ENCODE measurements at places on chromosomes 2 and 18.
A peak's percentile ranks its signal among the peaks of the same experiment; 100 is the strongest.

DNA sequence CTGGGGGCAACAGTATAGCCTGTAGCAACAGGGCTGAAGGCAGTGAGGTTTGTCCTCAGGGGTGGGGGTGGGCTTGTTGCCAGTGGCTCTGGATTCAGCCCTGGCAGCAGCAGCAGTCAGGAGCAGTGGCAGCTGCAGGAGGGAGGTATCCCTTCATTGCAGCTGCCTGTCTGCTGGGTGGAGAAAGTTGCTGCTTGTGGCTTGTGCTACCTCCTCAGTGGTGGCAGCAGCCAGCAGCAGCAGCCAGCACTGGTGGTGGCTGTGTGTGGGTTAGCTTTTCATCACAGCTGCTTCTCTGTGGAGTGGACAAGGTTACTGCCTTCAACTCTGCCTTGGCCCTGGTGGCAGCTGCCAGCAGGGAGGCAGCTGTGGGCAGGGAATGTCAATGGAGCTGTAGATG lies 94.9 kb downstream of the ARL6IP6 start:
- no peak for DNase-seq

- DNase-seq = no peak
These were observed 362.4 kb downstream of the CYRIA start for GRCh38 chr2:16303273-16303577.

GRCh38 chr2:57876313-57876712 lies 170.3 kb upstream of the VRK2 start:
- no peak for DNase-seq

DNA sequence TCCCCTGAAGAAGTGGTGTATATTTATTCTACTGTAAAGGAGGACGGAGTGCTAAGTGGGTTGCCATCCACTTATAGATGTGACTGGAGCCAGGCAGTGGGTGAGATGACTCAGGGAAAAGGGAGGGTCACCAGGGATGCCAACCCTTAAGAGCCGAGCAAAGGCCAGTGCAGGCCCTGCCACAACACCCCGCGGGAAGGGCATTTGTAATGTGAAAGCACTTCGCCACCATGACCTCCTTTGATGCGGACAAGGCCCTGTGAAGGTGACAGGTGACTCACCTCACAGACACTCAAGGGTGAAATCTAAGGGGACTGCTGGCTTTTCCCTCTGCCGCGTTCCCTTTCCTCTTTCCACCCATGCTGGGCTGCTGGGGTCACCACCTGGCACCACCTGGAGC lies 50.2 kb upstream of the MRPL33 start:
- no peak for DNase-seq

DNA sequence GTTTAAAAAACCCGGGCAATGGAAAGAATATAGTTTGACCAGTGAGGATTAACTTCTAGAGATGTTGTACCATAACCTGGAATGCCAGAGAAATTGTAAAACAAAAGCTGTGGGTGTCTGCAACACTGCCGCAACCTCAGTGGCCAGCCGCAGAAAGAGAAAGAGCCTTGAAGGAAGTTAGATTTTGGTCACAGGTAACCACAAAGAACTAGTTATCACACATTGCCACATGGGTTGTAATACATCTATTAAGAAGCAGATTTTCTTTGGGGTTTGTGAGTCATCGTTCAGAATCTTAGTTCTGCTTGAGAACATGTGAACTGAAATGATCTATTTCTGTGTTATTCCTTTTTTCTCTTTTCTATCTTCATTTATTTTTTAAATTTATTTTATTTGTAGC lies 222.9 kb upstream of the AGAP1 start:
- DNase-seq = no peak

- no peak for DNase-seq
These were observed 81.4 kb upstream of the CABLES1 start for GRCh38 chr18:23053776-23054457.

DNA sequence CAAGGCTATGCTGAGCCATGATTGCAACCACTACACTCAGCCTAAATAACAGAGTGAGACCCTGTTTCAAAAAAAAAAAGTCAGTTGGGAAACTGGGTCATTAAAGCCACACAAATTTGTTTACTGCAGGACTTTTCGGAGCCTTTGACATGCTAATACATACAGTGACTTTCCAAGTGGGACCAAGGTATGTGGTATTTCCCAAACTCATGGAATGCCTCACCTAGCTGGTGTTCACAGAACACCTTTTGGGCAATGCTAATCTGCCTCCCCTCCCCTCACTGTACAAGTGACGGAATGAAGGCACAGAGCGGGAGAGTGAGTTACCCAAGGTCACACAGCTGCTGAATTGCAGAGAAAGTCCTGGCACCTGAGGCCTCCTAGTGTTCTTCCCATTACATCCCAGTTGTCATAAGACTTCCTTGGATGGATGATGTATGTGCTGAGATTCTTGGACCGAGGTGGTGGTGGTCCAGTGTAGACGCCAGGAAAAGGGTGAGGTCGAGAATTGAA lies 30.7 kb downstream of the ATOH8 start:
- no peak for DNase-seq

DNA sequence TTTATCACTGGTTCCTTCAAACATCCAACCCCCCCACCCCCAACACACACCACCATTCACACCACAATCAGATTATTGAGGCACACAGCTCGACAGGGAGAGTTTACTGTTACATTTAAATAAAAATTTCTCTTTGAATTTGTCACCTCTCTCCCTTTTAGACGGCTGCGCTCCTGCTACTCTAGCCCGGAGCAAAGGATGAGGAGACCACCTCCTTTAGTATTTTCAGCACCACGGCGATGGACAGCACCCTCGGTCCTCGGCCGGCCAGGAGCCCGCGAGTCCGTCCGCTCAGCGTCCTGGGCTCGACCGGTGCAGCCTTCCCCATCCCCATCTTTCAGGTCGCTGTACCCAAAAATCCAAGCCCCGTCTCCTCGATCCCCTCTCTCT lies 892 bp downstream of the CELF4 start:
- DNase-seq = peak; percentile 72

GRCh38 chr2:26864226-26864625 lies 16.3 kb downstream of the DPYSL5 start:
- no peak for DNase-seq

DNA sequence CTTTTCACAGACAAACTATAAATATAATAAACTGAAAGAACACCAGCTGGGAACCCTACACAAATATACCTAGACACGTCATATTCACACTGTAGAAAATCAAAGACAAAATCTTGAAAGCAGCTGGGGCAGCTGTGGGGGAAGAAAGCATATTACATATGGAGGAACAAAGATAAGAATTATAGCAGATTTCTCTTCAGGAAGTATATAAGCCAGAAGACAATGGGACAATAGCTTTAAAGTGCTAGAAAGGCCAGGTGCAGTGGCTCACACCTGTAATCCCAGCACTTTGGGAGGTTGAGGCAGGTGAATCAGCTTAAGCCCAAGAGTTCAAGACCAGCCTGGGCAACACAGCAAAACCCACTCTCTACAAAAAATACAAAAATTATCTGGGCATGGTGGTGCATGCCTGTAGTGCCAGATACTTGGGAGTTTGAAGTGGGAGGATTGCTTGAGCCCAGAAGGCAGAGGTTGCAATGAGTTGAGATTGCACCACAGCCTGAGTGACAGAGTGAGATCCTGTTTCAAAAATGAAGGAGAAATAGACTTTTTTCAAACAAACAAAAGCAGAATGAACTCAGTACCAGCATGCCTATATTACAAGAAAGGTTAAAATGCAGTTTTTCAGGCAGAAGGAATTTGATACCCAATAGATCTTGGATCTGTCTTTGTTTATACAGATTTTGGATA lies 26.8 kb upstream of the ERCC3 start:
- DNase-seq = no peak

GRCh38 chr2:36800381-36800780 lies 103.9 kb downstream of the VIT start:
- DNase-seq = no peak

DNA sequence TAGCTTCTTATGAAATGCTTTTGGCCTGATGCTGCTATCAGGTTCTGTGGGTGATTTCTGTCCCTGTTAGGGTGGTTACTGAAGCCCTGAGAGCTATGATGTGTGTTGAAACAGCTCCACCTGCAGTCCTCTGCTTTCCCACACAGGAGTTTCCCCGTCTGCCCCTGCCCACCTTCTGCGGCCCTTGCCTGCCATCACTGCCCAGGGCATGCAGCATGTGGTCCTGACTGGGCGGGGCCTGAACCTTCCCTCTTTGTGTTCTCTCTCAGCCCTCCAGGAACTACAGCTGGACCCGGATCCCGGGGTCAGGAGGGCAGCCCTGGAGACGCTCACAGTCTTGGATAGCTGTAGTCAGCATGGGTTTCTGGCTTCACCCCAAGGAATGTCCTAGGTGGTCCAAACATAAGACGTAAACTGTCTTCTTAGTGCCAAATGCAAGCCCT lies 21.4 kb downstream of the HJURP start:
- no peak for DNase-seq

GRCh38 chr18:59659508-59660170 lies 37.6 kb downstream of the CCBE1 start:
- DNase-seq = no peak

GRCh38 chr2:220168891-220169546 lies 541.6 kb downstream of the SLC4A3 start:
- DNase-seq = no peak

DNA sequence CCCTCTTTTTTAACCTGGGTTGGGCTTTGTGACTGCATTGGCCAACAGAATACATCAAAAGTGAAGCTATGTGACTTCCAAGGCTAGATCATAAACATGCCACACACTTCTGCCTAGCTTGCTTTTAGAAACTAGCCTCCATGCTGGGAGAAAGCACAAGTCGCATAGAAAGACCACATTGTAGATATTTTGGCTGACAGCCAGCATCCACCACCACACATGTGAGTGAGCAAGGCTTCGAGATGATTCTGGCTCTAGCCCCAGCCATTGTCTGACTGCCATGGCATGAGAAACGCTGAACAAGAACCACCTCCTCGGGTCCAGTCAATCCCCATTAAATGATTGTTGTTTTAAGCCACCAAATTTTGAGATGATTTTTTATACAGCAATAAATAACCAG lies 66.8 kb upstream of the STPG4 start:
- no peak for DNase-seq

- no peak for DNase-seq
These were observed 39.6 kb upstream of the CLASP1 start for GRCh38 chr2:121688820-121689219.

GRCh38 chr2:237122214-237122666 lies 36.6 kb downstream of the COPS8 start:
- DNase-seq = peak; percentile 77

GRCh38 chr2:119428488-119429224 lies 3.0 kb upstream of the TMEM37 start:
- DNase-seq = no peak

GRCh38 chr2:160510617-160511016 lies 17.0 kb upstream of the RBMS1 start:
- no peak for DNase-seq

- DNase-seq = peak; percentile 31
These were observed 91.5 kb downstream of the DYM start for GRCh38 chr18:49368876-49369440.

DNA sequence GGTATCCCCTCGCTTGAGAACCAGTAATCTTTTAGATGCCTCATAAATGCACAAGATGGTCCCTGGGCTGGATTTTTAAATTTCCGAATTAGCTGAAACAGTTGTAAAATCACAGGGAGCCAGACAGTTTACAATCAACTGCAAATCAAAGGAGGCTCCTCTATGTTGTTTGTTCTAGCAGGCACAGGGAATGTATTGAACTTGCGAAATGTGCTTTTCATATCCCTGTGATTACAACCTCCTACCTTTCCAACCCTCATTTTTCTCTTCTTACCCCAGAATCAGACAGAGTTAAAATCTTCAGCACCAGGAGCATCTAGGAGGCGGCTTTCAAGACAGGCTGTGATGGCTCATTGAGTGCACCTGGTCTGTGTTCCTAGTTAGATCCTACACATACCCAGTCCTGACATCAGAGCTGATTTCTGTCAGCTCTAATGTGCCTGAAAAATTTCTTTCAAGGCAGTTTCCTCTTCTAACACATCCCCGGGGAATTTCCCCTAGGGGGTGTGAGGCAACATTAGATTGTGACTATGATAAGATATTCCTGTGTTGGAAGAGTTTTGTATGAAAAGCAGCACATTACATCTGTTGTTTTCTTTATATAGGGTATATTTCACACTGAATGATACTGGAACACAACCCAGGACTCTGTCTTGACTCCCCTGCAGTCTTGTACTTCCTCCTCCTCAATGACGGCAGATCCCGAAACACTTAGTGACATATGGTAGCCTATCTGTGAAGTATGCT lies 17.9 kb upstream of the CAVIN2 start:
- DNase-seq = no peak

DNA sequence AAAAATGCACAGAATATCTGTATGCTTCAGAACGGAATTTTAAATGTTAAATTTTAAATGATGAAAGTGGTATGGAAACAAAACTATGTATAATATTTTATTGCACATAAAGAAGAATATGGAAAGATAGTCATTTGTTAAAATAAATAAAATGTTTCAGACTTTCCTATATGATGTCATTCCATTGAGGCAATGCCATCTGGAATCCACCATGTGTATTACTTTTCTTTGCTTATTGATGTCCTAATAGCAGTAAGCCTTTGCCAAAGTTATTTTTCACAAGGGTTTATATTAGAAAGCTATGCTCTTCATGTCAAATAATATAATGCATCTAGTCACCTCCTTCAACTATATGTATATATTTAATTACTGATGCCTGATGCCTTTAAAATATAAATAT lies 601.6 kb upstream of the PKDCC start:
- DNase-seq = no peak

DNA sequence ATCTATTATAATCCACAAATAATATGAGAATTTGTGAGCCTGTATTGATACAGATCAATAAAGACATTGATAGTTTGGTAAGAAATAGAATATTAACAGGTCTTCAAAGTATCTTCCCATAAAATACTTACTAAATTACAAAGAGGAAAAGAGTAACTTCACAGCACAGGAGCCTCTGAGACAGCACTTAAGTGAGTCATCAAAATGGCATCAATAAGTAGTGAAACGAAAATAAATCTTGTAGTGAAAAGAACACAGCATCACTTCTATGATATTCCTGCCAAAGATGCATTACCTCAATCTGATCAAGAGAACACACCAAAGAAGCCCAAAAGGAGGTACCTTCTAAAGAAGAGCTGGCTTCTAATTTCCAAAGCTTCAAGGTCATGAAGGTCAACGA lies 116.4 kb downstream of the CBLN2 start:
- DNase-seq = no peak

- no peak for DNase-seq
These were observed 64.3 kb upstream of the PSMD14 start for GRCh38 chr2:161243905-161244304.

DNA sequence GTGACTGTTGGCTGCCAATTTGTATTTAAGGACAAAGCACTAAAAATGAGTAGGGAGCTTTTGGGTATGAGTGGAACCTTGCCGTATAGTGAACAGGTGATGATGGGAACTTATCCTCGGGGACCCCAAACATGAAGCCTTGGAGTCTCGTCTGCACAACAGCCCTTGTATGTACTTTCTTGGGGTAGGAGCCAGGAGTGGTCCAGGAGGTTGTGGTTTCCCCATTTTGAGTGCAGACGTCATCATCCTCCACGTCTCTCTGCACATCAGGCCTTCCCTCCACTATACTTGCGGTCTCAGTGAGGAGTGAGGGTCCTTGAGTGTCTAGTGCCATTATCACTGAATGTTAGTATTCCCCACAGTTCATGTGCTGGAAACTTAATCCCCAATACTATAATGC lies 101.5 kb upstream of the HS6ST1 start:
- no peak for DNase-seq

GRCh38 chr2:223846515-223846914 lies 9.1 kb upstream of the AP1S3 start:
- DNase-seq = no peak

- no peak for DNase-seq
These were observed 48.4 kb upstream of the TNP1 start for GRCh38 chr2:216908300-216908699.

Measured in left ventricle myocardium superior (tissue), 1 donor.